ENCODE measurements at places on chromosomes 7 and 10.

DNA sequence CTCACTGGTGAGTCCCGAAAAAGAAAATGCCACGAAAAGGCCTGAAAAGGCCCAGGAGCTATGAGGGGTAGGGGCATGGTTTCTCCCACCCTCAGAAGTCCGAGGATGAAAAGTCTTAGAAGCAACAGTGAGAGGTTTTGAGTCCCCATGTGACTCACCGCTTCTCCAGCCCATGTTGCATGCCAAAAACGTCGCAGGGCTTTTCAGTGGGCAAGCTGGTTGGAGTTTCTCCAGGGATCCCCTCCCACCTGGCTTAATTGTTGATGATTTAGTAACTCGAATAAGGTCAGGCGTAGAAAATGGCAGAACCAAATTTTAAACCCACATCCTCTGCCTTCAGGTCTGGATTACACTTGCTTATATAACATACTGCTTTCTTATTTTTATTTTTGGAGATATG, 96.3 kb upstream of the ARMC3 start:
- DNase-seq, result no peak

GRCh38 chr10:22504766-22505165, 159.5 kb downstream of the SPAG6 start:
- no peak for DNase-seq

DNA sequence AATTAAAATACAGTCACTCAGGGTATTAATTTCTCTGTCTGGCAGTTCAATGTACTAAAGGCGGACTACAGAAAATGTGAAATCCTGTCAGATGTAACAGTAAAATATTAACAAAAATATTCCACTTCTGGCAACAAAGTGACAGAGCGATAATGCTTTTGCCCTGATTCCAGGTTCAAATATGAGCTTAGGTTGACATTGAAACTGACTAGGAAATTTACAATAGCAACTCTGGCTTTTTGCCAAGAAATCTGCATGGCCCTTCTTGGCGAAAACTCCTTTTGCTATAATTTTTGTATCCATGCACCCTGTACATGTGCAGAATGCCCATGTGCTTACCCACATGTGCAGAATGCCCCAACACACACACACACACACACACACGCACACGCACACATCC, 552.2 kb downstream of the MDFIC start:
- DNase-seq, result no peak

- no peak for DNase-seq
Measured at GRCh38 chr10:131831561-131831960, 69.2 kb upstream of the PPP2R2D start.

DNA sequence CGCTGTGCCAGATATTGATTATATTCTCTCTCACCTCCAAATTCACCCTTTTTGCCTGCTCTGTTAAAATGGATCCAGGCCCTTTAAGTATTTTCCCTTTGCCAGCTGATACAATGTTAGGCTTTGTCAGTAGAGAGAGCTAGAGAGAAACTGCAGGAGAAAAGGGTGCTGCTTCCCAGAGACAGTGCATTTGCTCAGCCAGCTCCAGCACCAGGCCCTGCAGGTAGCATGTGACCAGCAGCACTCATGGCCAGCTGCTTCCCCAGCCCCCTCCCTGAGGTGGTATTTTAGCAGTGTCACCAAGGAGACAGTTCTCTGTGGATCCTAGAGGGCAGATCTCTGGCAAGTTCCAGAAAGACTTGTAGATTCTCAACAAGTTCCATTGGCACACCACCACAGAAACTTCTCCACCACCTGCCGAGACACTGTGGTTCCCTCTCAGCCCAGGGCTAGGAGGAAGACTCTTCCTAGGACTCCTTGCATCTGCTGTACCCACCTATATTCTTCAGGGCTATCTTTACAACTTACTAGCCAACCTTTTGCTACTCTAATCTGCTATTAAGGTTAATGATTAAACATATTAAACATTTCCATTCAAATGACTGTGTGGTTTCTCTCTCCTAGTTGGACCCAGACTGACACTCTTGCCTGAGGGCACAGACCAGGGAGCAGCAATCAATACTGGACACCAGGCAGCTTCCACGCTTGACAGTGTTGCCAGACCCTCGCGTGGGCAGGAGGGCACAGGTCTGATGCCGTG, 35.6 kb upstream of the ADAM12 start:
- no peak for DNase-seq

- DNase-seq, result no peak
Measured at GRCh38 chr10:125149036-125149679, 11.2 kb downstream of the CTBP2 start.

DNA sequence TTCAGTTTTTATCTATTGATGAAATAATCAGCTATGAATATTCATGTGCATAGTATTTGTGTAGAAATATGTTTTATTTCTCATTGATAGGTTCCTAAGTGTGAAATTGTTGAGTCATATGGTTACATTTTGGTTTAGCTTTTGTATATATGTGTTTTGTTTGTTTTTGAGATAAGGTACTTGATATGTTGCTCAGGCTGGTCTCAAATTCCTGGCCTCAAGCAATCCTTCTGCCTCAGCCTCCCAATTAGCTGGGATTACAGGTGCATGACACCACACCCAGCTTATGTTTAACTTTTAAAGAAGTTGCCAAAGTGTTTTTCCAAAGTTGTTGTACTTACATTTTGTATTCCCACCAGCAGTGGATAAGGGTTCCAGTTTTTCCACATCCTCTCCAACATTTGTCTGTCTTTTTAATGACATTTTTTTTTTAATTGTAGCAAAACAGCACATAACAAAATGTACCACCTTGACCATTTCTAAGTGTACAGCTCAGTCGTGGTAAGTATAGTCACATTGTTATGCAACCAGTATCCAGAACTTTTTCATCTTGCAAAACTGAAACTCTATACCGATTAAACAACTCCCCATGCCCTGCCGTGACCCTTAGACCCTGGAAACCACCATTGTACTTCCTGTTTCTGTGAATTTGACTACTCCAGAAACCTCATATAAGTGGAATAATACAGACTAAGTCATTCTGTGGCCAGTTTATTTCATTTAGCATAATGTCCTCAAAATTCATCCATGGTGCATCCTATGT, 12.6 kb upstream of the UBE2D1 start:
- no peak for DNase-seq

DNA sequence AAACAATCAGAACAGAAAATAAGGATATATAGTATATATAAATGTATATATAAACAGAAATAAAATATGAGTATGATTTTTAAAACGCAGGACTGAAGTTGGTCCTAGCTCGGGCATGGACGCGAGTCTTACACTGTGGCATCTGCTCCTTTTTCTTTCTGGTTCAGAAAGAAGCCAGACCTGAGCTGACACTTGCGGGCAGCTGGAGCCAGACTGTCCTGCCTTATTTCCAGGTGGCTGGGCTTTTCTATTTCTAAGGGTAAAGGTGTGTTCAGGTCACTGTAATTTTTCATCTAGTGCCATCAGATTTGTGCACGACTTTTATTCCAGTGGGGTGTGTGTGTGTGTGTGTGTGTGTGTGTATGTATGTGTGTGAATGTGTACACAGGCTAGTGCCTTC, 166.4 kb downstream of the GALNT17 start:
- no peak for DNase-seq

GRCh38 chr7:13307040-13307439, 619.6 kb downstream of the ARL4A start:
- no peak for DNase-seq

- DNase-seq, result no peak
Measured at GRCh38 chr7:147896121-147896520, 694.4 kb upstream of the C7orf33 start.

GRCh38 chr10:71492872-71493271, 96.2 kb downstream of the CDH23 start:
- no peak for DNase-seq

DNA sequence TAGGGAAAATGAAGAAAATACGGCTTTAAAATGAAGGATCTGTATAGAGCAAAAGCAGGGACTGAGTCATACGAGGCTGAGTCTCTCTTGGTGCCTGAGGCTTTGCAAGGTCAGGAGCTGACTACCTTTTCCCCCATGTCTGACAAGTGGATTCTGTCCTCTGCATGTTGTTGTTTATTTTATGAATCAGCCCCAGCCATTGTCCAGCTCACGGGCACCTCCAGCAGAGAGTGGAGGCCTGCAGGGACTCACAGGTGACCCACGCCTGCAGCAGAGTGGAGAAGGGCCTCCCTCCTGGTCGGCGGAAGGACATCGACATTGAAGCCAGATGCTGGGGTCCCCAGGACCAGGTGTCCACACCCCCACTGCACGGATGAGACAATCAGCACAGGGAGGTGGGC, 233.9 kb downstream of the WDR37 start:
- no peak for DNase-seq

GRCh38 chr7:23964715-23965114, 254.7 kb downstream of the STK31 start:
- DNase-seq, result no peak

DNA sequence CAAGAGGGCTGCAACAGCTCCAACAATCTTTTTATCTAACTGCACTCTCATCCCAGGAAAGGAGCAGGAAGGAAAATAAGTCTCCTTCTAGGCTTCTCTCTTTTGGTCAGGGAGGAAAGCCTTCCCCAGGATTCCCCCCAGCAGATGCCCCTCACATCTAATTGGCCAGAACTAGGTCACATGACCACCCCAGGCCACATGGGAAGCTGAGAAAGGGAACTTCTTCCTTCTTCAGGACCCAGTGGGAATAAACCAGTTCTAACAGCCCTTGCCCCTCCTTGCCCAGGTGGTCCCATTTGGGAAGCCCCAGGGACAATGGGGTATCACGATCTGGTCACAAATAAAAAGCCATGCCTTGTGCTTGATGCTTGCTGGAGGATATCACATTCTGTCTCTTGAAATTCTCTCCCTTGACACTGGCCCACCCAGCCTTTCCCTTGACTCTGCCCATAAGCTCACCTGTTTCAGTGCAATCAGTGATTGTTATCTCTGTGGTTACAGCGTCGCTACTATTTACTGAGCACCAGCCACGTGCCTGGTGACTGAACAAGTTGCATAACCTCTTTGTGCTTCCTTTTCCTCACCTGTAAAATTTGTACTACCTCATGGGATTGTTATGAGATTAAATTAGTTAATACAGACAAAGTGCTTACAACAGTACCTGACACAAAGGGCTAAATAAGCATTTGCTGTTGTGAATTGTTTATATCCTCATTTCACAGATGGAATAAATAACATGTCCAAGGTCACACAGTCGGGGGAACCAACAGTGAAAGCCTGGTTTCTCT, 9.0 kb upstream of the TACR2 start:
- no peak for DNase-seq

DNA sequence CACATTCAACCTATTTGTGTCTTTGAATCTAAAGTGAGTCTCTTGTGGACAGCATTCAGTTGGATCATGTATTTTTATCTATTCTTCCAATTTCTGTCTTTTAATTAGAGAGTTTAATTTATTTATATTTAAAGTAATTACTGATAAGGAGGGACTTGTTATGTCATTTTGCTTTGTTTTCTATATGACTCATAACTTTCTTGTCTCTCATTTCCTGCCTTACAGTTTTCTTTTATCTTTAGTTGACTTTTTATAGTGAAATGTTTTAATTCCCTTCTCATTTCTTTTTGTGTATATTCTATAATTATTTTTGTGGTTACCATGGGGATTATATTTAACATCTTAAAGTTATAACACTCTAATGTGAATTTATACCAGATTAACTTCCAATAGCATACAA, 7.3 kb upstream of the ZNF518A start:
- DNase-seq, result no peak

- DNase-seq, result no peak
Measured at GRCh38 chr10:121058082-121058481, 206.9 kb downstream of the WDR11 start.

- no peak for DNase-seq
Measured at GRCh38 chr7:76063525-76063924, 15.6 kb downstream of the MDH2 start.

DNA sequence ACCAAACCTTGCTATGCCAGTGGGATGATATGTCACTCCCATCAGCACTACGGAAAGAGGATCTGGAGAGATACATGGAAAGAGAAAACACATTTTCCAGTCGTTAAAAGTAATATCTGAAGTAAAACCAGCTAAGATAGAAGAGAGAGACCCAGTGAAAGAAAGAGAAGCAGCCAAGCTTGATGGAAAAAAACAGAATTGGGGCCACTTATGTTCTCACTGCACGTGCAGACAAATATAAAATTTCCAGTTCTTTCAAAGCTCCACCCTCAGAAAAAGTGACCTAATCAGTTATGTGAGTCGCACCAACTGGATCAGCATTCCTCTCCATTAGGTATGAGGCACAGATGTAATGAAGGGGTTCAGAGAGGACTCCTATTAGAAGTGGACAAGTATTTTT, 266.1 kb downstream of the MTERF1 start:
- DNase-seq, result no peak

GRCh38 chr10:59825932-59826331, 72.7 kb upstream of the MRLN start:
- no peak for DNase-seq

GRCh38 chr10:75801661-75802060, 370.2 kb downstream of the LRMDA start:
- no peak for DNase-seq

GRCh38 chr7:16318989-16319915, 102.1 kb downstream of the CRPPA start:
- no peak for DNase-seq

DNA sequence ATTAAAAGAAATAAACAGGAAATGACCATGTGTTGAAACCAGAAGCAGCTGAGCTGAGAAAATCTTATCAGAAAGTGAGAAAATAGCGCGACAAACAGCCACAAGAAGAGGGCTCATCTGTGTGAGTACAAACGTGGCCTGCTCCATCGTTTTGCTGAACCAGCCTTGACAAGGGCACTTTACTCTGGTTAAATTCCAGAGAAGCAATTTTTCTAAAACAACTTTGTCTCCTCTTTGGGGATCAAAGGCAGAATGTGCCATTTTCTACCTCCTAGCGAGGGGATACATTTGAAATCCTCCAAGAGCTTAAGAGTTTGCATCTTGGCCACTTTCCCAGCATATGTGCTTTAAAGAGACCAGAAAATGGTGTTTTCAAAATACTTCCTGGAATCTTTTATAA, 51.3 kb upstream of the VIPR2 start:
- DNase-seq, result no peak

- DNase-seq, result no peak
Measured at GRCh38 chr7:598899-599298, 79.3 kb upstream of the PDGFA start.

- DNase-seq, result no peak
Measured at GRCh38 chr10:70559861-70560260, 42.7 kb downstream of the PRF1 start.

GRCh38 chr7:33334349-33334748, 205.0 kb downstream of the BBS9 start:
- DNase-seq, result no peak

DNA sequence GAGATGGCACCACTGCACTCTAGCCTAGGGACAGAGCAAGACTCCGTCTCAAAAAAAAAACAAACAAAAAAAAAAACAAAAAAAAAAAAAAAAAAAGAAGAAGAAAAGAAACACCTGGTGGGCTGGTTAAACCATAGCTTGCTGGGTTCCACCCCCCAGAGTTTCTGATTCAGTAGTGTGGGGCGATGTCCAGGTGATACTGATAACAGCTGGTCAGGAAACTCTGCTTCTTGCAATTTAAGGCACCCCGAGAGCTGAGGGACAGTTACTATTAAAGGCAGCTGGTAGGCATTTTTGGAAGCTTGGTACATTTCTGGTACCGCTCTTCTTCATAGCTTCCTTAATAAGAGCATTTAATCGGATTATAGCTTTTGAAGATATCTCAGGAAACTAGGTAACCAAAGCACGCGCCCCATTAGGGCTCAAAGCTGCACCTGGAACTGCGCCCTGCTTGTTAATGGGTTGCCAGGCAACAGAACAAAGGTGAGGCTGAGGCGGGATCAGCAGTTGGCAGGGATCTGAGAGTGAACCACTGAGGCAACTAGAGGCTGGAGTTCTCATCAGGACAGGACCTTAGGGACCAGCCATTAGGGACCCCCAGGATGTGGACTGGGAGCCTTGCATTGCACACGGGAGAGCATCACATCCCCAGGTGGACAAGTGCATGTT, 6.5 kb upstream of the SDK1 start:
- no peak for DNase-seq
